ENCODE measurements at places on chromosomes 6 and 20. TPM values are rescaled to one million over a fixed set of nuclear protein-coding genes. Genes with fewer than 3 reads are reported as not detected.
A peak's percentile ranks its signal among the peaks of the same experiment; 100 is the strongest.

The RNF39 gene
- total RNA-seq = not detected

The LAMP5 gene
- 1.0 TPM for total RNA-seq

GRCh38 chr6:42226645-42227143 lies 9.0 kb upstream of the MRPS10 start:
- DNase-seq = peak; percentile 13

GRCh38 chr6:92024881-92025280 lies 1394.5 kb downstream of the EPHA7 start:
- no peak for DNase-seq

The DYNLT2 gene
- total RNA-seq = 0.51 TPM

The LAMA2 gene
- 0.64 TPM for total RNA-seq

DNA sequence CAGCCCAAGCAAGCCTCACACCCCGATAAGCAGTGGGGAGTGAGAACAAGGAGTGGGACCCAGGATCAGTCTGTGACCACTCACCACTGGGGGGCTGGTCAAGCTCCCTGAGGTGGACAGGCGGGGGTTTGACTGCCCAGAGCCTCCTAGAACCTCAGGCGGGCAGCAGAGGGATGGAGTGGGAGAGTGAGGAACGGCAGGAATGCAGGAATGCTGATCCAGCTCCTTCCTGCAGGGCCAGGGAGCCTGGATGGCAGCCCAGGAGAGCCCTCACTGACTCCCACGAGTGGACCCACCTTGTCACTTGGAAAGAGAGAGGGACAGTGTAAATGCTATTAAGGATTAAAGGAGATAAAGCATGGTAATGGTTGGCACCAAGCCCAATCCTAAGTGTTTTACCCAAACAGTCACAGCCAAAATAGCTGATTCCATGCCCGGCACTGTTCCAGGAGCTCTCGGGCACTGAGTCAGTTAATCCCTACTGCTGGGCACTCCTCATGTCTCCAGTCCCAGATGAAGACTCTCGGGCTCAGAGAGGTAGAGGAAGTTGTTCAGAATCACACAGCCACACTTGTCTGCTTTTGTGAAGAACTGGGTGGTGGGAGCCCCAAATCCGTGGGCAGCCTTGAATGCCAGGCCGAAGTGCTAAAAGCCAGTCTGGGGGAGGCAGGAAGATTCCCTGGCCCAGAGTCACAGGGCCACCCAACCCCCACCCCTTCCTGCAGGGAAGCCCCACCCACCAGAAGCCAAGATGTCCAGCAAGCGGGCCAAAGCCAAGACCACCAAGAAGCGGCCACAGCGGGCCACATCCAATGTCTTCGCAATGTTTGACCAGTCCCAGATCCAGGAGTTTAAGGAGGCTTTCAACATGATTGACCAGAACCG lies 3.1 kb downstream of the MYL9 start:
- peak; percentile 19 for DNase-seq

The LRFN2 gene
- not detected for total RNA-seq

The IPCEF1 gene
- total RNA-seq = 2.1 TPM

DNA sequence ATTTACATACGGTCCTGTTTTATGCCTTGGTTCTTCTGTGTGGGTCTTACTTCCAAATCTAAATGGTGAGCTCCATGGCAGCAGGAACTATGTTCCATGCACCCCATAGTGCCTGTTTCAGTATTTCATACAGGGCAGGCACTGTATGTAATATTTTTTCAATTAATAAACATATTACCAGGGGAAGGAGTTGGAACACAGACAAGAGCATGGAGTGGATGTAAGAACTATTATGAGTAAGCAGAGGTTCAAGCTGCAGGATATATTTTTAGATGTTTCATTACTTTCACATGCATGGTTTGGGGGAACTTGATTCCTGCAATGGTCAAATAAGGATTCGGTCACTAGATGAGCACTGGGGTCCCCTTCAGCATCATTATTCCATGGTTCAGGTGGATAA lies 108.3 kb downstream of the KIF13A start:
- DNase-seq = no peak

DNA sequence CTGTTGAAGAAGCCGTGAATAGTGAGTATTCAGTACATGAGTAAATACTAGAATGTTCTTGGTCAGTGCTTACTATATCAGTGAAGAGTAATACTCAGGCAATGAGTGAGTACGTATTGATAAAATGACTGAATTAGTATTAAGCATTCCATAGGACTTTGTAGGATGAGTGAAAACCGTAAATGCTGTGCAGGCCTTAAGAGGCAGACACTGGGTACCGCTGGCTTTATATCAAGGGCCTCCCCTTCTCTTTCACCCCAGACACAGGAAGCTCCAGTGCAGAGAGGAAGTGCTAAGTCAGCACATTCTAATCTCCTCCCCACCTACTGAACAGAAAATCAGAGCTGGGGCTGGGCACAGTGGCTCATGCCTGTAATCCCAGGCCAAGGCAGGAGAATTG lies 24.2 kb downstream of the POFUT1 start:
- peak; percentile 37 for DNase-seq

DNA sequence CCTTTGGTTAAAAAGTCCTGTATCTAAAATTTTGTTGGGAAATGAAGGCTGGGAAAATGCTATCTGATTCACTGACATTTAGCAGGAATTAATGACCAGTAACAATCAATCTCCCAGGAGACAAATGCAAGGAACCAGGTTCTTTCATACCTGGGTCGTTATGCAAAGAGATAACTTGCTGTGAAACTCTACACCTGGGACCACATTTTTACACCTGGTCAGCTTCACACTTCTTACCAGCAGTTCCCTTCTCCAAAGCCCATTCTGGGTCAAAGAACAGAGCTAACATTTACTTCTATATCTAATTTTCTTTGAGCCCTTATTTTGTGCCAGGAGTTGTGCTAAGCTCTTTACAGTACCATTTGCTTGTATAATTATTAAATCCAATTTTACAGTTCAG lies 27.4 kb upstream of the STXBP5 start:
- no peak for DNase-seq

Data from dermis microvascular lymphatic vessel endothelial cell (primary cell).